ENCODE measurements at places on chromosomes 1 and 21.

GRCh38 chr1:109547463-109548320 lies 723 bp upstream of the GNAI3 start:
- no peaks in the 10 kb centered on the region for H3K36me3 ChIP-seq
- no peaks in the 10 kb centered on the region for H3K27me3 ChIP-seq
- H3K27ac ChIP-seq = peak overlapping the region; percentile 87

DNA sequence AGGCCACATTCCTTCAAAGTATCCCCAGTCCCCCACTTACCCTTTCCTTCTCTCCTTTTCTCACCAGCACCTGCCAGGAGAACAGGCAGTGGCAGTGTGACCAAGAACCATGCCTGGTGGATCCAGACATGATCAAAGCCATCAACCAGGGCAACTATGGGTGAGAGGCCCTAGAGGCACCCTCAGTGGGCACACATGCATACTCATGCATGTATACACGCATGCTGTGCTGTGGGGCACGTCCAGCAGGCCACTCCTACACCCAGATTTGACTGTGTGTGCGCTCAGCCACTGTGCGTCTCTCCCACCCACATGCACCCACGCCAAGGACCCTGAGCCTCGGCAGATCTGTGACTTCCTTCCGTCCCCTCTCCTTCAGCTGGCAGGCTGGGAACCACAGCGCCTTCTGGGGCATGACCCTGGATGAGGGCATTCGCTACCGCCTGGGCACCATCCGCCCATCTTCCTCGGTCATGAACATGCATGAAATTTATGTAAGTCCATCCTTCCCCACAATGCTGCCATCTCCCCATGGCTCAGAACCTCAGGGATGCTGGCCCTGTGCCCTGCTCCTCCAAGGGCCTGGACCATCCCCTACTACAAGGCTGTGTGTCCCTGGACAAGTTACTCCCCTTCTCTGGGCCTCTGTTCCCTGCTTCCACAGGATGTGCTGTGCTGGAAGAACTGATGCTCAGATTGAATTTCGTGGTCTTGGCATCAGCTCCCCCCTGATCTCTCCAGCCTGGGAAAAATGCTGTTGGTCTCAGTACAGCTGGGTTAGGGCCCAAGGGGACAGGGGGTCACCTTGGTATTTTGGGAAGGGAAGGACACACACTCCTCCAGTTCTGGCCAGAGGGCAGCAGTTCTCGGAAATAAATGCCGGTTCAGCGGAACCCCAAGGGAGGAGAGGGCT lies 7.0 kb downstream of the TINAGL1 start:
- H3K27me3 ChIP-seq = peaks cover 19% of the 10 kb centered on the region
- no peak overlapping the region for H3K27ac ChIP-seq
- H3K4me3 ChIP-seq = no peak overlapping the region

- no peak for DNase-seq
- H3K27me3 ChIP-seq = no peaks in the 10 kb centered on the region
- no peak overlapping the region for H3K27ac ChIP-seq
- no peaks in the 10 kb centered on the region for H3K36me3 ChIP-seq
- H3K4me3 ChIP-seq = no peak overlapping the region
These were observed 93.2 kb downstream of the CTH start for GRCh38 chr1:70504176-70504820.

DNA sequence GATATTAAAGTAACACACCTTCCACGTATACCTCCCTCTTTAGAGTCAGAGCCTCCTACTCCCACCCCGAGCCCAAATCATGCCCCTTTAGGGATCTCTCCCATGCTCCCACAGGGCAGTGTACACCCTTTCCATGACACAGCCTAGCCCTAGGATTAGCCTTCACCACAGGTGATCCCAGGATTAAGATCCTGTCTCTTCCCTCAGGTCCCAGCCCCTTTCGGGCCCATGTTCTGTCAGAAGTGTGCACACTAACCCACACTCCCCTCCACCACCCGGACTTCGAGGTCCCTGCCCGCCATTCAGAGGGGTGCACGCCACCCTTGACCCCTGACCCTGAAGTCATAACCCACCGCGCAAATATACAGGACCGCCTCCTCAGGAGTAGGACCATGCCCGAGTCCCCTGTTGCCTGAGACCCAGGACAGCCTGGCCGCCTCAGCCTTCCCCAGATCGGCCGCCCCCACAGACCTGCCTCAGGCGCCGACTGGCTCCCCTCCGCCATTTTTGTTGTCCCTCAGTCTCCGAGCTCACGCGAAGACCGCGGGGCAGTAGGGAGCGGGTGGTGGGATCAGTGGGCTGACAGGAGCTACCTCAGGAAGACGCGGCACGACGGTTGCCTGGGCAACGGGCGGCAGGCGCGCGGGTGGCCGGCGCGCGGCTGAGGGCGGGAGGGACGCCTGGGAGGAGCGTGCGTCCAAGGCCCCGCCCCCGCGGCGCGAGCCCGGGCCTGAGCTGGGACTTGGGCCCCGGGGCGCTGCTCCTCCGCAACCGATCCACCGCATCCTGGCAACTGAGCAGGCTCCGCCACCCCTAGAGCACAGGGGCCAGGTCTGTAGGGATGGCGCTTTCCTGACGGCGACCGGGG lies at the start of gene AGBL4:
AGBL4 (minus strand) TSS at position 663 of the 868 bp plus-strand sequence.
- H3K27ac ChIP-seq = no peak within 1 kb of the TSS
- no peak for DNase-seq
- H3K4me1 ChIP-seq = no peaks in the 10 kb centered on the region
- no peaks in the 10 kb centered on the region for H3K36me3 ChIP-seq
- no peaks in the 10 kb centered on the region for H3K27me3 ChIP-seq

DNA sequence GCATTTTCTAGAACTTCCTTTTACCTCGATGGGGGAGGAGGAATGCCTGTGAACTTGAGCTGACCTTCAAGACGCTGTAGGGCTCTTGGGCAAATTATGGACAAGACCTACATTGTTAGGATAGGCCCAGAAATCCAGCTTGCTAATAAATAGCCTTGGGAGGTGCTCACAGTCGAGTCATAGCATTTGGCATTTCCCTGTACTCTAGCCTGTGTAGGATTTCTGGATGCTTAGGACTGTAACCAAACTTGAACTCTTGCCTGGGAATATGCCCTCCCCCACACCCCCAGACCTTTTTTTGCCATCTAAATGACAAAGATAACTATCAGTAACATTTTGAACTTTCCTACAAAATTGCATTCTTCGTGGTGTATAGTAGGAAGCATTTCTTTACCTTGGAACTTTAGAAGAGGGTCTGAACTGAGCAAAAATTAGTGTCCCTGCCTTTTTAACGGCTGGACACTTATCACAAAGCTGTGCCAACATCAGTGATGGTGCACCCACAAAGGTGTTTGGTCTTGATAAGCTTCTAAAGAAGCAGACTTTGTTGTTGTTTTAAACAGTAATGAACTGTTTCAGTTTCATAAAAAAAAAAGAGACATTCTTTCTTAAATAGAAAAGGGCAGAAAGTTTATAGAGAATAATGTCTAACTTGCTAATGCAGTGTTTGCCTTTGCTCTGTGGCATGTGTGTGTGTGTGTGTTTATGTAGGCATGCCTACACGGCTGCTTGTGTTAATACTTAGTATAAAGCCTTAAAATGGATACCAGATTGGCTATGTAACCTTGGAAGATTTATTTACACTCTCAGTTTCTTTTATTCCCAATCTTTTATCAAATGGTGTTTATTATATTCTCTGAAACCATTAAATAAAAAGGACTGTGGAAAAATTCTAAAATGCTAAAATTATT lies 88.2 kb downstream of the NFIA start:
- no peak for DNase-seq
- peak overlapping the region; percentile 26 for H3K27ac ChIP-seq
- no peaks in the 10 kb centered on the region for H3K27me3 ChIP-seq
- H3K4me3 ChIP-seq = no peak overlapping the region
- H3K4me1 ChIP-seq = peaks cover 65% of the 10 kb centered on the region

DNA sequence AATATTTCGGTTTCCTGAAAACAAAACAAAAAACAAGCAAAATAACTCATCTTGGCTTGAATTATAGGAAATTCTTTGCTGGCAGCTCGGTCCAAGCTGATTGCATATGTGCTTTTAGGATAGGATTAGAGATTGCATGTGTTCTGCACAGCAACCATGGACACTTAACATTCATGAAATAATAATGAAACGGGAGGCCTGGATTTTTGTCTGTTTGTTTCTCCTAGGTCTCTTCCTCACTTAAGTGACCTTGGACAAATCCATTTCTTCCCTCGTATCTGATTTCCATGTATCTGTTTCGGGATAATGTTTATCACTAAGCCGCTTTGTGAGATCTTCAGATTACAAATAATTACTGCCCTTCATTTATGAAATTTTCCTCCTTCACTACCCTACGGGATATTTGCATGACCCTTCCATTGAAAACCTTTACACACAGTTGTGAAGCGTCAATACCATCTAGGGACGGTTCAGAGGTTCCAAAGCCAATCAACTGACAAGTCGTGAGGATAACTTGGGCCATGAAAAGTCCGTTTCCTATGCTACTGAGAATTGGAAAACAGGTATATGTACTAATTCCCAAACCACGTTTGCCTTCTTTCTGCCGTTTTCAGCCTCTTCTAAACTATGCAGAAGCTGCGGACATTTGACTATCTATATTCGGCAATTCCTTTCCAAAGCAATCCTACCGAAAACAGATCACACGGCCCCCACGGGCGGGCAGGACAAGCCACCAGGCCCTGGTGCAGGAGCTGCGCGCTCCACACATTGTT lies 1.3 kb upstream of the H3-3A start:
- H3K4me3 ChIP-seq = peak overlapping the region; percentile 64
- H3K36me3 ChIP-seq = no peaks in the 10 kb centered on the region
- H3K27ac ChIP-seq = peak overlapping the region; percentile 100
- H3K4me1 ChIP-seq = peaks cover 22% of the 10 kb centered on the region
- peak; percentile 10 for DNase-seq

DNA sequence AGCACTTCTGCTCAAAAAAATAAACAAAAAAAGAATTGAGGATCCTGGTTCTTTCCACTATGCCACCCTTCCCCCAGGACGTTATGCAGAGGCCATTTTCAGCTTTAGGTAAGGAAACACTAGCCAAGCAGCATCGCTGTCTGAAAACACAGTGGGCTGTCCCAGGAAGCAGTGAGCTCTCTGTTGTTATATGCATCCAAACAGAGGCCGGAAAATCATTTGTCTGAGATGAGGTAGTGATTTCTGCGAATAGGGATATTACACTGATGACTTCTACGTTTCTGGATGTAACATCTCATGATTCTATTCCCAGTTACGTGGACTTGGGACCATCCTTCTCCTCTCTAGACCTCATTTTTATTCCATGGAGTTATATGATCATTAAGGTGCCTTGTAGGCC lies 137.2 kb downstream of the OMA1 start:
- H3K27me3 ChIP-seq = no peaks in the 10 kb centered on the region

- H3K4me1 ChIP-seq = peaks cover 5% of the 10 kb centered on the region
- H3K27me3 ChIP-seq = no peaks in the 10 kb centered on the region
- H3K4me3 ChIP-seq = no peak overlapping the region
- peak; percentile 31 for DNase-seq
These were observed 69.7 kb downstream of the TTLL7 start for GRCh38 chr1:83929184-83929583.

GRCh38 chr21:43608664-43609063 lies 50.6 kb downstream of the HSF2BP start:
- H3K4me3 ChIP-seq = no peak overlapping the region
- DNase-seq = no peak
- H3K27ac ChIP-seq = no peak overlapping the region
- H3K36me3 ChIP-seq = no peaks in the 10 kb centered on the region
- no peaks in the 10 kb centered on the region for H3K27me3 ChIP-seq
- peaks cover 4% of the 10 kb centered on the region for H3K4me1 ChIP-seq

GRCh38 chr1:220241072-220241663 lies 31.1 kb downstream of the RAB3GAP2 start:
- no peak overlapping the region for H3K27ac ChIP-seq
- DNase-seq = no peak
- peaks cover 6% of the 10 kb centered on the region for H3K36me3 ChIP-seq
- no peaks in the 10 kb centered on the region for H3K4me1 ChIP-seq

DNA sequence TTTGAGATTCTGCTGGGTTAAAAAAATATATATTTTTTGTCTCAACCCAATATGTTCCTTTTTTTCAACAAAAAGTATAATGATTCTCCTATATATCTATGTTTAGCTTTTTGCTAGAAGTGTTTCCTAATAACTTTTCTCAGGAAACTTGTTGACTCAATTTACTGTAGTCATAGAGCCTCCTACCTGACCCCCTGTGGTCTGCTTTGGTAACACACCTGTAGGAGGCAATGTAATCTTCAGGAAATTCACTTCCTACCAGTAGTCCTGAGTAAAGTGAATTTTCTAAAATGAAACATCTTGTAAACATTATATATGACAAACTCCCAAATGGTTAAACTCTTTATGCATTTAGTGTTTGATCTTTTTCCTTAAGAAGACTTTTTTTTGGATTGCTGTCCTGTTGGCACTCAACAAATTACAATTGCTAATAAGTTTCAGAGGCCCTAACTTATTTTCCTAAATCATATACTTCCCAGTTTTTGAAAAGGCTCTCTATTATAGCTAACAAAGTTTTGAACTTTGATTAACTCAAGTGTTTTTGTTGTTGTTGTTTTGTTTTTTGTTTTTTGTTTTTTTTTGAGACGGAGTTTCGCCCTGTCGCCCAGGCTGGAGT lies 118.3 kb downstream of the OLFML2B start:
- H3K4me3 ChIP-seq = no peak overlapping the region
- no peak for DNase-seq
- H3K4me1 ChIP-seq = no peaks in the 10 kb centered on the region
- no peaks in the 10 kb centered on the region for H3K36me3 ChIP-seq
- no peak overlapping the region for H3K27ac ChIP-seq

DNA sequence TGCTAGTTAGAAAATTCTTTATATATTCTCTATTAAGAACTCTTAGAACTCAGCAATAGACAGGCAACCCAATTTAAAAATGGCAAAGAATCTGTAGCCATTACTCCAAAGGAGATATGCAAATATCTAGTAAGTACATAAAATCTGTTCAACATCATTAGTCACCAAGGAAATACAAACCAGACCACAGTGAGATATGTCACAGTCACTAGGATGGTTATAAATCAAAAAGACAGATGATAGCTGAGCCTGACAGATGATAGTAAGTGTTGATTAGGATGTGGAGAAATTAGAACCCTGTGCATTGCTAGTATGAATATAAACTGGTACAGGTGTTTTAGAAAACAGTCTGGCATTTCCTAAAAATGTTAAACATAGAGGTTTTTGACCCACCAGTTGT lies 26.6 kb downstream of the SRSF11 start:
- DNase-seq = no peak
- H3K4me3 ChIP-seq = no peak overlapping the region
- H3K27ac ChIP-seq = no peak overlapping the region
- H3K36me3 ChIP-seq = peaks cover 93% of the 10 kb centered on the region
- H3K4me1 ChIP-seq = no peaks in the 10 kb centered on the region

GRCh38 chr1:51203121-51203873 lies 32.8 kb upstream of the RNF11 start:
- no peak for DNase-seq
- no peak overlapping the region for H3K27ac ChIP-seq
- no peaks in the 10 kb centered on the region for H3K4me1 ChIP-seq
- no peaks in the 10 kb centered on the region for H3K27me3 ChIP-seq
- H3K4me3 ChIP-seq = no peak overlapping the region

All from tibial nerve (tissue), 4 donors.